ENCODE measurements at places on chromosomes 5 and 9. TPM values are rescaled to one million over a fixed set of nuclear protein-coding genes. Genes with fewer than 3 reads are reported as not detected.

LCN9 gene
- not detected for total RNA-seq

ADRB2 gene
- 3.0 TPM for total RNA-seq

ECM2 gene
- not detected for total RNA-seq

MAMDC4 gene
- 1.1 TPM for total RNA-seq

PFN3 gene
- not detected for total RNA-seq

PCDHA9 gene
- under 0.01 TPM for total RNA-seq

SLC25A2 gene
- total RNA-seq, result 0.54 TPM

ADAMTS6 gene
- 1.9 TPM for total RNA-seq

GAPT gene
- total RNA-seq, result 24.5 TPM

AK8 gene
- total RNA-seq, result 0.54 TPM

CEL gene
- 1.3 TPM for total RNA-seq

RIOK2 gene
- total RNA-seq, result 7.3 TPM

HAPLN1 gene
- total RNA-seq, result not detected

AGXT2 gene
- total RNA-seq, result not detected

COL23A1 gene
- total RNA-seq, result 0.27 TPM

ZNF879 gene
- total RNA-seq, result 5.4 TPM
